ENCODE measurements at places on chromosomes 7 and 10.

DNA sequence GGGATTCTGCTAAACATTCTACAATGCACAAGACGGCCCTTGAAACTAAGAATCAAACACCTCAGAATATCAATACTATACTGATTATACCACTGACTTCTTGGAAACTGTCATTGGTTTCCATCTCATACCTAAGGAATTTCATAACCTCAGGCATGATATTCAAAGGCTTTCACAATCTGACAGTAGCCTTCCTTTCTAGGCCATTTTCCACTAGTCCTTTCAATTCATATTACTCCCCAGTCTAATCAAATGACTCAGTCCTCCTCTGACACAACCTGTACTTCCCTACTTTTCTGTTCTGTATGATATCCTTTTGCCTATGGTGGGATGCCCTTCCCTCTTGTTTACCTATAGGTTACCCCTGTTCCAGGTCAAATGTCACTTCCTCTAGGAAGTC lies 48.3 kb downstream of the CSTF2T start:
- no peak for DNase-seq

DNA sequence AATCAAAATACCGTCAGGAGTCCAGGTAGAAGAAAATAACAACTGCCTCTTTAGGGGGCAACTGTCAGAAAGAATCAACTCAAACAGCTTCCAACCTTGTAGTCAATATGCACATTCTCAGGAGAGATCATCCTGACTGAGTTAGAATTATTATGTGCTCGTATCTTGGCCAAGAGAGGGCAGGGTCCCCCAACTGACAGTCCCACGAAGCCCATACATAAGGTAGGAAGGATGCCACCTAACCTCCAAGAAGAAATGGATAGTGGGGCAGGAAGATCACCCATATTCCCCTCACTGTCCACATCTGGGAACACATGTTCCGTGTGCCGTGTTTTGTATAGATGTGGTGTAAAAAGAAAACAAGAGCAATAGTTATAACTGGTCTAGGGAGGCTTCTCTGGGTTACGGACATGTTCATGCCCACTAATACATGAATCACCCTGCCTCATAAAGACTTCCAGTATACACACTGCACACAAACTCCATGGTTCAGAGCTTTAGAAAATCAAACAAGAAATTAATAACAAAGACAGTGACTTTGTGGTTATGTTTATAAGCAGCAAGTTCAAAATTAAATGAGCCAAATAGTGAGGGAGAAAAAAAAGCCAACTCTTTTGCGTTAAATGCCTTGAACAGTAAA lies 295.6 kb downstream of the FGFR2 start:
- DNase-seq, result no peak

DNA sequence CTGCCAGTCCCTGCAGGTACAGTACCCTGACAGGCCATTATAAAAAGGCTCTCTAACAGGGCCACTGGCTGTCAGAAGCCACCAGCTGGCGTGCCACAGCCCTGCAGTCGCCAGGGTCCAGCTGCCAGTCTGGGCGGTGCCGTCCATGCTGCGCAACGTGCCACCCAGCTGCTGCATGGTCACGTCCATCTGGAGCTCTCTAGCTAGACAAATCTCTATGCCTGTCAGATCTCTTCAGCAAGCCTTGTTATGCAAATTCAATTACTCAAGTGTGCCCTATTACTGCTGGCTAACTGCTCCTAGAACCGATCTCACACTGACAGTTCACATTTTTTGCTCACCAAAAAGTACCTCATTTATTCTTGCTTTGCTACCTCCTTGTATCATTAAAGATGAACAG lies 75.9 kb downstream of the HIBADH start:
- DNase-seq, result no peak

DNA sequence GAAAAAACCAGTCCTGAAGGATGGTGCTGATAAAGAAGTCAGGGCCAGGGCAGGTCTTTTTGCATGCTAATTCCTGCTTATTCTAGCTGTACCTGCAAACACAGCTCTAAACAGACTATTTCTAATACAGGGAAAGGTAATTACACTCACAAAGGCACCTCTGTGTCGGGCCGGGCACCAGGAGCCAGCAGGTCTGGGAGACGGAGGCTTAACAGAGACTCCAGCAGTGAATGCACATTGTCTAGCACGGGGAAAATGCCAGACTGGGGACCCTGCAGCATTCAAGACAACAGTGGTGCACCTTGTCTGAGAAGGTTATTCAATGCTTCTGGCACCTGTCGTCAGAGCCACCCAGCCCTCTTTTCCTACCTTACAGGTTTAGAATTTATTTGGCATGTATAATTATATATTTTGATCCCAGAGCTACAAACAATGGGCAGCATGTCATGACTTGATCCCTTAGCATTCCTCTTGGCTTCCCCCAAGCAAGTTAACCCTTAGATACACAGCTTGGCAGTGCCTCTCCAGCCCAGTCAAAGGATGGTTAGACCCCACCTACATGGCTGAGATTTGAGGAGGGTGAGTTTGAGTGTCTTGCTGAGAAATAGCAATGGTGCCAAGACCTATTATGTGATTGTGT lies 185.2 kb downstream of the SLC25A13 start:
- DNase-seq, result no peak

Measured in CD8-positive, alpha-beta T cell (primary cell).